Astrocyte of the cerebellum (primary cell): ENCODE measurements at places on chromosomes 6 and 20.

GRCh38 chr6:15299430-15300131 lies 53.7 kb downstream of the JARID2 start:
- no peak for DNase-seq

DNA sequence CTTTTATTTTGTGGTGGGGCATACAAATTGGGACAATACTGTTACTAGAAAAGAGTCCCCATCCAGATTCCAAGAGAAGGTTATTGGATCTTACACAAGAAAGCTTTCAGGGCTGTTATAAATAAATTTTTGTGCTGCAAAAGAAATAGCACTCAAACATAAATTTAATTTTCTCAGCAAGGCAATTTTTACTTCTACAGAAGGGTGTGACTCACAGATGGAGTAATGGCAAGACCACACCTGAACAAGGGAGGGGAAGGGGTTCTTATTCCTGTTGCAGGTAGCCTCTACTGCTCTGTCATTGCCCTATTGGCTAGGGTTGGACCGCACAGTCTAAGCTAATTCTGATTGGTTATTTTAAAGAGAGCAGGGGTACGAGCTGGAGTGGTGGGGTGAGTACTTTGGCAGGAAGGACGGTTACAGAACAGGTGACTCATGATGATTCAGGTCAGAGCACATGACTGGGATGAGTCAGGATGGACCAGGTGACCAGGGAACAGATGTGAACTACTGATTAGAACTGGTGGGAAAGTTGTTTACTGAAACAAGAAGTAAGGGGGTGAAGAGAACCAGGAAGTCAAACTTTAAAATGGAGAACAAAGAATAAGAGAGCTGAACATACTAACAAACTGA lies 41.1 kb downstream of the CNR1 start:
- no peak for DNase-seq

GRCh38 chr6:51494342-51494741 lies 593.1 kb downstream of the PKHD1 start:
- no peak for DNase-seq

DNA sequence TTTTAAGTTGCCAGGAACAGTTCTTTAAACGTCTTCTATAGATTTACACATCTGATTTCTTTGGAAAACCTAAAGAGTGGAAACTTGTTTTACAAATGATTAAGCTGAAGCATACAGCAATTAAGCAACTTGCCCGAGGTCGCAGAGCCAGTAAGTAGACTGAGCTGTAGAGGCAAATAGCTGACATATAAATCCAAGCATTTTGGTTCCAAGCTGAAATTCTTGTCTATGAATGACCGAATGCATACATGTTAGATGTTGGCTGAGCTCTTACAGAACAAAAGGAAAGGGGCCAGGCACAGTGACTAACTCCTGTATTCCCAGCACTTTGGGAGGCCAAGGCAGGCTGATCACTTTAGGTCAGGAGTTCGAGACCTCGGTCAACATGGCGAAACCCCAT lies 101.8 kb upstream of the SGK1 start:
- no peak for DNase-seq

DNA sequence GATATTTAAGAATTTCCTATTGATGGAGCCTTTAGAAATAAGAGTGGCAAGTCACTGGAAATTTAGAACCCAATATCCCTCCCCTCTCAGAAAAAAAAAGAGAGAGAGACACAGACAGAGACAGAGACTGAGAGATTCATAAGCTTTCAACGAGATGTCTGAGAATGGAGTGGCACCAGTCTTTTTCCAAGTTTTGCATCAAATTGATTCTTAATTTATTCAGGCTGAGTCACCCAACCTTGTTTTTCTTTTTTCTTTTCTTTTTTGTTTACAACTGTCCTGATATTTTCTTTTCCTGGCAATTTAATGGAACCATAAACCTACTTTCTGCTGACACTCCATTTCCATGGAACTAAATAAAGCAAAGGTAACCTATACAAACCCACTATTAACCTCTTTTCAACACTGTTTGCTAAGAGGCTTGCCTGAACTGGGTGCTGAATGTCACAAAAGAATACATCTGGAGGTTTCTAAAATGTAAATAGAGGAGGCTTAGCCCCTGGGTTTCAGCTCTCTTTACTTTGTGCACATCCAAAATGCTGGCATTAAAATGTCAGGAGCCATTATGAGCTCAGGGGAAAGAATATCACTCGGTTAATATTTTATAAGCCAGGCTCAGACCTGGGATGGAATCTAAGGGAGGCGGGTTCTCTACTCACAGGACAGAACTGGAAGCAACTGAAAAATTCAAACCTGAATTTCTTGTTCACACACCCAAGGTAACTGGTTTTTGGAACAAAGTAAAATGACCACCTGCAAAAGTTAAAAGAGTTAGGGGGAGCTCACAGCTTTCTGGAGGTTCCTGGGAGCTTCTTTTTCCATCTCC lies 100.8 kb downstream of the BFSP1 start:
- no peak for DNase-seq

DNA sequence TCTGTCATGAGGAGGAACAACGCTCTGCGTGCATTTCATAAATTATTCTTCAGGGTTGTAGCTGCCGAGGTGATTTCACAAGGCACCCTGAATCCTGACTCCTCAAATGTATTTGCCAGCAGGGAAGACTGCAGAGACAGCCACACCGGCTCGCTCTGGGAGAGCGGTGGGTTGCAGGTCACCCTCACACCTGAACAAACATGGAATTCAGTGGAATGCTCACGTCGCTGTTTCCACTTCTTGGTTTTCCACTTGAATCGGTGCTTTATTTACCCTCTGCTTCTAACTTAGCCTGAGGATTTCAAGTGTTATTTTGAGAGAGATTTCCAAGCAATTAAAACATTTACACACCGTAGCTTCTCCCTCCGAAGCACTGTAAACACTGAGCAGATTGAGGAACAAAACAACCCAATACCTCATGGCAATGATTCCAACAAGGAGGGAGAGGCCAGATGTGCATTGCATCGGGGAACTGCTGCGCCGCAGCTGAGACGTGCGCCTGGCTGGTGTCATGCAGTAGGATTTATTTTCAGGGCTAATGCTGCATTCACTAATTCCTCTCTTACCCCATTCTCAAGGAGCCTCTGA lies 59.5 kb upstream of the GGTLC1 start:
- no peak for DNase-seq

- DNase-seq, result no peak
Observed at GRCh38 chr20:1897965-1898464, 2.8 kb downstream of the SIRPA start.

GRCh38 chr20:33656783-33657703 lies 5.1 kb upstream of the C20orf144 start:
- no peak for DNase-seq

DNA sequence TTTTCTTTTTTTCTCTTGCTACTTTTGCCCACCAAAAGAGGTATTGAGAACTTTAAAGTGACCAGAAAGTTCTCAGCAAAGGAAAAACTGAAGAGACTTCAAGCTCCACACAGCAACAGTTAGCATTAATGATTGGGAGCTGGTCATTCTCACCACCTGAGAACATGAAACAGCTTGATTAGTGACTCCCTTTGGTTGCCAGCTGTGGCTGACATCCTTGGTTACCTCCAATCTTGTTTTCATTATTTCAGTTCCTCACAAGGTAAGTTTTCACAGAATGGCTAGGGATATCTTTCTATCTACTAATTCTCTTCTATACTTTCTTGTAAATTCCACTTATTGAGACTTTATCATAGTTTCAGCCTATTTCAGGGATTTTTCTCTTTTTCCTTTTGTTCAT lies 427.9 kb downstream of the QKI start:
- DNase-seq, result no peak

- peak; percentile 55 for DNase-seq
Observed at GRCh38 chr20:19944772-19945459, 72.2 kb upstream of the NAA20 start.

GRCh38 chr6:109093732-109094415 lies 772 bp downstream of the SESN1 start:
- no peak for DNase-seq

- no peak for DNase-seq
Observed at GRCh38 chr6:3312604-3313231, 54.0 kb downstream of the PSMG4 start.

GRCh38 chr6:167471548-167471930 lies 146.7 kb downstream of the TTLL2 start:
- no peak for DNase-seq

DNA sequence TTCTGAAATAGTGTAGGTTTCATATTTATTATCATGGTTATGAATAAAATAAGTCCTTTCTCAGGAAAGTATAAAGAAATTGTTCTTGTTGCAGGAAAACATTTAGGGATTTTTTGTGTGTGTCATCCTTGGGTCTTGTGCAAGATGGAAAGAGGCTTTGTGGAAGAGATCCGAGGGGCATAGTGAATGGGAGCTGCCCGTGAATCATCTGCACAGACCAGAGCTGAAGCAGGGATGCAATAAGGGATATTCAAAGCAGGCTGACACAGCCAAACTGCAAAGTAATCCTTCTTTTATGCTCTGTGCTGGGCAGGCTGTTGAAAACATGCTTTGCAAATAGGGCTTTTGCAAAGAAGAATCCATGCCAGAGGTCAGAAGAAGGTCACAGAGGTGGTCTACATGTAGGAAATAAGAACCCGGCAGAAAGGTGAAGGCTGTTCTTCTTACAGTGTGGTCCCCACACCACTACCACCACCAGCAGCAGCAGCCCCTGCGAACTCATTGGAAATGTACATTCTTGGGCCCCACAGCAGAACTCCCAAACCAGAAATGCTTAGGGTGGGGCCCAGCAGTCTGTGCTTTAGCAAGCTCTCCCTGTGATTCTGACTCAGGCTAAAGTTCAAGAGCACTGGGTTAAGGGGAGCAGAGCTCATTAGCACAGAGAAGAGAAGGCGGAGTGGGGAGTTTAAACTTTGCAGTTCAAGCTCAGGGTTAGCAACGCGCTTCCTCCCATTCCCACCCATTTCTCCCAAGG lies 237.6 kb downstream of the QKI start:
- DNase-seq, result no peak

GRCh38 chr6:3778701-3779573 lies 27.4 kb upstream of the PXDC1 start:
- no peak for DNase-seq

GRCh38 chr6:119137194-119138072 lies 59.0 kb upstream of the FAM184A start:
- DNase-seq, result no peak

- DNase-seq, result no peak
Observed at GRCh38 chr20:49100972-49101371, 54.9 kb downstream of the CSE1L start.

- DNase-seq, result no peak
Observed at GRCh38 chr6:169019727-169020491, 233.7 kb downstream of the THBS2 start.

GRCh38 chr6:77796824-77797809 lies 144.3 kb downstream of the MEI4 start:
- DNase-seq, result no peak

- DNase-seq, result no peak
Observed at GRCh38 chr6:142945049-142945445, at the start of gene HIVEP2. Gene HIVEP2 (minus strand): TSS chr6:142945176. CDS start chr6:142774738, 170,438 bp downstream.

GRCh38 chr20:49483696-49484123 lies 1.2 kb upstream of the KCNB1 start:
- DNase-seq, result no peak

GRCh38 chr6:69948479-69949114 lies 82.2 kb downstream of the COL19A1 start:
- no peak for DNase-seq

- DNase-seq, result peak; percentile 34
Observed at GRCh38 chr6:43667245-43668150, 20.1 kb downstream of the MRPS18A start.

DNA sequence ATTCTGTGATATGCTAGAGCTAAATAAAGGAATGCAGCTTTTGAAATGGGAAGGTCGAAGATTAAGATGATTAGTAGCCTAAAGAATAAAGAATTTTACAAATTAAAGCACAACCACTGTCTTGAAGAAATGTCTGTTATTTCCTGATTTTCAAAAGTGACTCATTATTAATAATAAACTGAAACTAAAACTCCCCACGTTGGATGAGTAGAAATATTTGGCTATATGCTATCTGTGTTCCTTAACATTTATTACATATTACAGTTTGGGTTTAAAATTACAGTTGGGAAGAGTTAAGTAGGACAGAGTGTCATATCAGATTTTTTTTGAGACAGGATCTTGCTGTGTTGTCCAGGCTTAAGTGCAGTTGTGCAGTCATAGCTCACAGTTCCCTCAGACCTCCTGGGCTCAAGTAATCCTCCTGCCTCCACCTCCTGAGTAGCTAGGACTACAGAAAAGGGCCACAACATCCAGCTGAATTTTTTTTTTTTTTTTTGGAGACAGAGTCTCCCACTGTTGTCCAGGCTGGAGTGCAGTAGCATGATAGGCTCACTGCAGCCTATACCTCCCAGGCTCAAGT lies 47.1 kb downstream of the AKIRIN2 start:
- DNase-seq, result no peak

DNA sequence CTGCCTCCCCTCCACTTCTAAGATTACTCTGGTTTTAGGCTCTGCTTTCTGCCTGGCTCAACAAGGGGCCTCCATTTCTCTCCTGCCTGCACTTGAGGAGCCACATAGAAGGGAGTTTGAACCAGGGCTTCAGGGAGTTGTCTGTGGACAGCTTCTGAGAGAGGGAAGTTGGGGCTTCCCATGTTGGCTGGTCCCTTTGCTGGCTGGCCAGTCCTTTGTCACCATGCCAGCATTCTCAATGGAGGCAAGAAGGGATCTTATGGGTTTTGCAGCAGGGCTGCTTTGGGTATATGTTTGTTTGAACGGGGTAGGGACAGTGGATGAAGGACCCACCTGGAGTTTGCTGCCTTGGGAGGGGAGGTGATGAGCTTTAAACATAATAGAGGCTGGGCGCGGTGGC lies 124.9 kb downstream of the CARMIL1 start:
- no peak for DNase-seq

- peak; percentile 64 for DNase-seq
Observed at GRCh38 chr6:56259234-56260077, 12.1 kb upstream of the COL21A1 start.

GRCh38 chr20:16898433-16898832 lies 150.3 kb downstream of the OTOR start:
- no peak for DNase-seq

DNA sequence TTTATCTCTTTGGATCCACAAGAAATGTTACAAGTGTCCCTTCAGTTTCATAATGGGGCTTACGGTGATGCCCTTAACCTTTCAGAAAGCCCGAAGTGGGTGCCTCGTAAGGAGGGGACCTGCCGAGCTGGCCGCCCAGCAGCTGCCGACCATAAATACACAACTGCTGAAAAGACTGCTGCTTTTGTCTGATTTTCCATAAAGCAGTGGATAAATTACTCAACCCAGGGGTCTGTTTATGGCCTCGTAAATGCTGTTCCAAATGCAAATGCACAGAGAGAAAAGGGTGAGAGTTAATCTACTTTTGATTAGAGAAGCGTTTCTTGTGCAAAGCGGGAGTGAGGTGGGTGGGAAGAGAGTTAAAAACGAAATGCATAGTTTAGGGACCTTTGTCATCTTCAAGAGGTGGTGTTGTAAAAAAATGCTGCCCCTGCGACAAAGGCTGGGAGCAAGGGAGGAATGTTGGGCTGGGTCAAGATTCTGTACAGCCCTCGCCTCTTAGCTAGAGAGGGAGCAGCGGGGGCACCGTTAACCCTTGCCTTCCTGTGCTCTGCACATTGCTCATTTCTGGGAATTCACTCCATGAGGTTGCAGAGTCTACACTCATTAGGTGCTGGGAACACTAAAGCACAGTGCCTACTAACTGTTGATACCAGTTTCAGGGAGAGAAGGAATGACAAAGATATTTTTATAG lies 112.0 kb upstream of the MTHFD1L start:
- no peak for DNase-seq
